ENCODE measurements at places on chromosomes 4 and X. TPM values are rescaled to one million over a fixed set of nuclear protein-coding genes. Genes with fewer than 3 reads are reported as not detected.

DNA sequence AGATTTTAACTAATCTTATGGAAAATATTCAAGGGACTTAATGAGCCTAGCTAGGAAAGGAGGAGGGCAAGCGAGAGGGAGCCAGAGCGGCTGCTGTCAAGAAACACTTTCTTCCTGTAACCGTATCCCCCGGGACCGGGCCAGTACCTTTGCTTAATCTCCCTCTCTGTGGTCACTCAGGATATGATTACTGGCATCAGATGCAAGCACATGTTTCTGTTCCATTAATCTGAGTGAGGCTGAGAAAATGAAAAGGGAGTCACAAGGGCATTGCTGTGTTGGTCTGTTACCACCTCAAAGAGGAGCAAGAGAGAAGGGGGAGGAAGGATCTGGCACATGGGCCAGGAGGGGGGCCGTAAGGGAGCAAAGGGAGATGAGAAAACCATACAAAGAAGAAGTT lies 356.7 kb upstream of the GATB start:
- no peaks in the 10 kb centered on the region for H3K36me3 ChIP-seq
- no peak for DNase-seq
- H3K4me1 ChIP-seq: no peaks in the 10 kb centered on the region
- H3K27ac ChIP-seq: no peak overlapping the region
- no peak overlapping the region for H3K4me3 ChIP-seq
- H3K27me3 ChIP-seq: no peaks in the 10 kb centered on the region

DNA sequence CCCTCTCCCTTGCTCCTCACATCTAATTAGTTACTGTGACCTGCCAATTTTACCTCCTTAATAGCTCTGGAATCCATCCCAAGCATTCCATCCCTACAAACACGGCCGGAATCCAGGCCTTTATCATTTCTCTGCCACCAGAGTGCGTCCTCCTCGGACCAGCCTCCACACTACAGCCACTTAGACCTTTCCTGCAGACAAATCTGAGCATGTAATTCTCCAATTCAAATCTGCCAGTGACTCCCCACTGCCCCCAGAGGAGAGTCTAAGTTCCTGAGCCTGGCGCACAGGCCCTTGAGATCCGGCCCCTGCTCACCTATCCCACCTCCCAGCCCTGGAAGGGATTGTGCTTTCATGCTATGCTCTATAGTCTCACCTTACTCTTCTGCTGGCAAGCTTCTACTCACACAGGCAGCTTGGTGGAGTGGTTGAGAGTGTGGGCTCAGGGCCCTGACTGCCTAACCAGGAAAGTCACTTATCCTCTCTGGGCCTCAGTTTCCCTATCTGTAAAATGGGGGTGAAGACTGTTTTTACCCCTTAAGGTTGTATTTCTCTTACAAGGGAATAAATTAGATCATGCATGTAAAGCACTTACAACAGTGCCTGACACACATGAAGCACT lies 31.2 kb downstream of the PJA1 start:
- no peaks in the 10 kb centered on the region for H3K36me3 ChIP-seq
- no peaks in the 10 kb centered on the region for H3K4me1 ChIP-seq
- H3K27ac ChIP-seq: no peak overlapping the region

DNA sequence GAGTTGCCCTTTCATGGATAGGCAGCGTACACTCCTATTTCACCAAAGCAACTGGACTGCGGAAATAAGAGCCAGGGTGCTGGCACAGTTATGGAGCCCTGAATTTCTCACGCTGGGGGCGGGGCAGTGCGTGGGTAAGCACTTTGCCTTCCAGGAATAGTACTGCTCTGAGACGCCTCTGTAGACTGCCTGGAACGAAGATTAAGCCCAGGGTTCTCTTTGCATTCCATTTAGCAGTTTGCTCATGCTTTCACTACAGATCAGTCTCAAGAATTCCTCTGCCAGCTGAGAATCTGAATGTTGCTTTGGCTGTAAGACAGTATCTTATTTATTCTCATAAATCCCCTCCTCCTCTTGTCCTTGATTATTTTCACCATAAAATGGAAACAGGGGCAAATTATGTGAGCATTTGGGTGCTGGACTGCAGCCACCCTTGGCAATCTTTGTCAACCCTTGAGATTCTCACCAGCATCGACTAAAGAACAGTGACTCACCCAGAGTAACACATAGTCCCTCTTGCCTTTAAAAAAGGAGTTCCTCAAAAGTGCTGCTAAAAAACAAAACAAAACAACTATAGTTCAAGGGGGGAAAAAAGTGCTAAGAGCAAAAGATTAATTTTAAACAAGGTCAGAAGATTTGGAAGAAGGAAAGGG lies 88.9 kb upstream of the CITED1 start:
- H3K4me1 ChIP-seq: no peaks in the 10 kb centered on the region
- no peak overlapping the region for H3K4me3 ChIP-seq
- no peak for DNase-seq
- H3K36me3 ChIP-seq: no peaks in the 10 kb centered on the region
- no peaks in the 10 kb centered on the region for H3K27me3 ChIP-seq

GRCh38 chrX:11215191-11215921 lies 77.9 kb upstream of the AMELX start:
- no peaks in the 10 kb centered on the region for H3K27me3 ChIP-seq
- DNase-seq: no peak

GRCh38 chr4:185932491-185932890 lies 120.5 kb upstream of the SORBS2 start:
- no peaks in the 10 kb centered on the region for H3K4me1 ChIP-seq
- H3K27ac ChIP-seq: no peak overlapping the region
- H3K36me3 ChIP-seq: no peaks in the 10 kb centered on the region
- no peaks in the 10 kb centered on the region for H3K27me3 ChIP-seq

- H3K4me3 ChIP-seq: no peak overlapping the region
- H3K27ac ChIP-seq: no peak overlapping the region
- H3K36me3 ChIP-seq: no peaks in the 10 kb centered on the region
- no peak for DNase-seq
- no peaks in the 10 kb centered on the region for H3K4me1 ChIP-seq
These were observed 211.3 kb downstream of the PALLD start for GRCh38 chr4:168708108-168708507.

DNA sequence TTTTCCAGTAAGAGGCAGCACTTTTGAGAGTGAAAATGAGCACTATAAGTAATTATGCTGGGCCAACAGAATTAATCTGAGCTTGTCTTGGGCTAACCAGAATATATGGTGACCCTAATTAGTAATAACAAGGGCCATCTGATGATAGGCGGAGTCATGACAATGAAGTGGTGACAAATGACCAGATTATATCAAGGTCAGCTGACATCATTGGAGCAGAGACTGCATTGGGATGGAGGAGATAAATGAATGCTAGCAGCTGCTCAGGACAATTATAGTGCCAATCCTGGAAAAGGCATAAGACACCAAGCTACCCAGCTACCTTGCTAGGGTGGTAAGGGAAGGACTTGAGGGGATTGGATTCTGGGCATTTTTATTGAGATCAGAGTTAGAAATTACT lies 1548.7 kb downstream of the RPA4 start:
- H3K36me3 ChIP-seq: no peaks in the 10 kb centered on the region
- H3K27me3 ChIP-seq: no peaks in the 10 kb centered on the region
- H3K4me1 ChIP-seq: no peaks in the 10 kb centered on the region

The LRRC66 gene
- 1.7 TPM for total RNA-seq

All from Peyer's patch (tissue), 4 donors.